ENCODE measurements at places on chromosomes 1 and 21. TPM values are rescaled to one million over a fixed set of nuclear protein-coding genes. Genes with fewer than 3 reads are reported as not detected.

The KCNE1 gene
- total RNA-seq, result 0.40 TPM

The GPR153 gene
- total RNA-seq, result 3.3 TPM

The ASPM gene
- 0.10 TPM for total RNA-seq

The CFH gene
- total RNA-seq, result 19.0 TPM

DNA sequence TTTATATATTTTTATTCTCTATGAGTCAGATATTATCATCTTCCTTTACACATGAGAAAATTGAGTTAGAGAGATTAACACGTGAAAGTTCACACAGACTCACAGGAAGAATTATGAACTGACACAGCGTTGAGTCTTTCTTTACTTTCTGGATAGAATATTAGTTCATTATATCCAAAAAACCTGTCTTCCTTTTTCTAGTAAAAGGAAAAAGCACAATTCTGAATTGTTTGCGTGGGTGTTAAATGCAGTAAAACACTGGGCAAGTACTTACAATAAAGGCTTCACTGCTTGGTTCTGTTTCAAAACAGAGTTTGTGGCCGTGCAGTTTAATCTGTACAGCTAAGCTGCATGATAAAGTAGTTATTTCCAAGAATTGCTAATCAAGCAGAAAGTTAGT, 10.8 kb downstream of the MAGI3 start:
- no peaks in the 10 kb centered on the region for H3K27me3 ChIP-seq
- H3K4me1 ChIP-seq, result no peaks in the 10 kb centered on the region
- no peaks in the 10 kb centered on the region for H3K36me3 ChIP-seq

GRCh38 chr1:217953922-217954321, 322.8 kb downstream of the SPATA17 start:
- H3K4me3 ChIP-seq, result no peak overlapping the region
- H3K27ac ChIP-seq, result no peak overlapping the region
- no peak for DNase-seq
- no peaks in the 10 kb centered on the region for H3K36me3 ChIP-seq

DNA sequence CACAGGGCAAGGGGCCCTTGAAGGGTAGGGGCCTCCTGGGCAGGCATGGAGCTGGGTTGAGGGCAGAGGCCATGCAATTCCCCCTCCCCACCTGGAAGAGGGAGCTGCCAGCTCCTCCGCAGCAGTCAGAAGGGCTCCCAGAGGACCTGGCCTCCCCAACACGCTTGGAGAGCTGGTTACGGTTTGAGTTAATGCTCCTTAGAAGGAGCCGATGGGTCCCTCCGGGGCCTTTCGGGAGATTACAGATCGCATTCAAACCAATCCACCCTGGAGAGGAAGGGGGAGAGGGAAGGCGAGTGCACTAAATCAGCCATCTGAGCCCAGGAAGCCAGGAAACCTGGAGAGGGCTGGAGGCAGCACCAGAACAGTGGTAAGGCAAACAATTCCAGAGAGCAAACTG, 106.3 kb upstream of the CSF3R start:
- no peak overlapping the region for H3K27ac ChIP-seq
- no peak overlapping the region for H3K4me3 ChIP-seq
- H3K27me3 ChIP-seq, result peaks cover 13% of the 10 kb centered on the region
- H3K4me1 ChIP-seq, result no peaks in the 10 kb centered on the region

DNA sequence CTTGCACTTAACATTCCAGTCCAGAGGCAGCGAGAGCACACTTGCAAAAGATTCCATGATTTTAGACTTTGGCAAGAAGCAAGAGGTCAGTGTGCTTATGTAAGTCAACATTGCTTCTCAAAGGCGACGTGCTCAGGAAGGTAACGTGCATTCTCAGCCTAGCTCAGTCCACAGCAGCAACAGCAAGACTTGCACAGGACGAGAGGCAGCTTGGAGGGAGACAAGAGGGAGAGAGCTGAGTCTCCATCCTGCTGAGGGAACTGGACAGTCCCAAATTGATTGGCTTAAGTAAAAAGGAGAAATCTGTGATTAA, 56.5 kb downstream of the PTP4A2 start:
- no peak for DNase-seq
- no peaks in the 10 kb centered on the region for H3K27me3 ChIP-seq
- no peaks in the 10 kb centered on the region for H3K36me3 ChIP-seq
- H3K4me3 ChIP-seq, result no peak overlapping the region

GRCh38 chr21:32214654-32215305, 64.1 kb downstream of the MIS18A start:
- no peaks in the 10 kb centered on the region for H3K36me3 ChIP-seq
- DNase-seq, result no peak
- no peak overlapping the region for H3K27ac ChIP-seq
- no peaks in the 10 kb centered on the region for H3K27me3 ChIP-seq

DNA sequence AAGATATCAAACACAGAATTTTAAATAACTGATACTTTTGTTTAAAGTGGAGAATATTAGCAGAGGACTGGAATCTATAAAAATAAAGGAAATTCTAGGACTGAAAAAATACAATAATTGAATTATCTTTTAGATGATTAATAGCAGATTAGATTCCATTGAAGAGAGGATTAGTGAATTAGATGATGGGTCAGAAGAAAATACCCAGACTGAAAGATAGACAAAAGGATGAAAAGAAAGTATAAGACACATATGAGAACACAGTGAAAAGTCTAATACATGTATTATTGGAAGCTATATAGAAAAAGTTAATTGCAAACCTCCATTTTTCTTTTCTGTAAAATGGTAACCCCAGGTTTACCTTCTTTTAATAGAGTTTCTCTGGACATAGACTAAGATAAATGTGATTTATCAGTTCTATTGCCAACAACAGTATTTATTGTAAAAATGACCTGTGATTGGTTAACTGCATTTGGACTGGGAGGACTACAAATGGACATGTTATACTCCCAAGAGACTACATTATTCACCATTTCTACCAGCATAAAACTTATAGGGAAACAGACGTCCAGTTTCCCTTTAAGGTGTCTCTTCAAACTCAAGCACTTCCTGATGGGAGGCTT, 11.0 kb downstream of the PRKAA2 start:
- DNase-seq, result no peak
- H3K27ac ChIP-seq, result peak overlapping the region; percentile 94
- H3K27me3 ChIP-seq, result no peaks in the 10 kb centered on the region
- no peak overlapping the region for H3K4me3 ChIP-seq
- no peaks in the 10 kb centered on the region for H3K36me3 ChIP-seq
- peaks cover 5% of the 10 kb centered on the region for H3K4me1 ChIP-seq

DNA sequence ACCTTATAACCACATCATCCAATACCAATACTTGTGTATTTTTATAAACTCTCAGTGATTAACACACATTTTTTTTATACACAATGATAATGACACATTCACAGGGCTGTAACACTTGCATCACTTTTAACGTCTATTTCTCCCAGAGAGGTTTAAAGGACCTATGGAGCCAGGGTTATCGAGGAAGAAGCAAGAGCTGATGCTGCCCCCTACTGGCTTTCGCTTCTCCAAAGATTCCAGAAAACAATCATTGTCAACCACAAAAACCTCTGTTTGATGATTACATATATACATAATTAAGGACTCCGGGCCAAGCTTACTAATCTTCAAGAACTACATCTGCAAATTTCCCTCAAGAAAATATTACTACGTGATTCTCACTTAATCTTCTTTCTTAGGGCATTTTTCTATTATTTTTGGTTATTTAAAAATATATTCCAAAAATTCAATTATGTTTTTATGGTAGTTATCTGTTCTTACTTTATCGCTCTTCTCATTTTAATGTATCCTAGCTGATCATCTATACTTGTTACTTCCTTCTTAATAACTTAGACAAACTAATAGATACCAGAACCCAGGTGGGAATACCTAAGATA, 214.5 kb downstream of the VAV3 start:
- no peak for DNase-seq
- no peak overlapping the region for H3K27ac ChIP-seq
- H3K27me3 ChIP-seq, result no peaks in the 10 kb centered on the region
- H3K4me3 ChIP-seq, result no peak overlapping the region
